ENCODE measurements at places on chromosomes 6 and 20.
A peak's percentile ranks its signal among the peaks of the same experiment; 100 is the strongest.

DNA sequence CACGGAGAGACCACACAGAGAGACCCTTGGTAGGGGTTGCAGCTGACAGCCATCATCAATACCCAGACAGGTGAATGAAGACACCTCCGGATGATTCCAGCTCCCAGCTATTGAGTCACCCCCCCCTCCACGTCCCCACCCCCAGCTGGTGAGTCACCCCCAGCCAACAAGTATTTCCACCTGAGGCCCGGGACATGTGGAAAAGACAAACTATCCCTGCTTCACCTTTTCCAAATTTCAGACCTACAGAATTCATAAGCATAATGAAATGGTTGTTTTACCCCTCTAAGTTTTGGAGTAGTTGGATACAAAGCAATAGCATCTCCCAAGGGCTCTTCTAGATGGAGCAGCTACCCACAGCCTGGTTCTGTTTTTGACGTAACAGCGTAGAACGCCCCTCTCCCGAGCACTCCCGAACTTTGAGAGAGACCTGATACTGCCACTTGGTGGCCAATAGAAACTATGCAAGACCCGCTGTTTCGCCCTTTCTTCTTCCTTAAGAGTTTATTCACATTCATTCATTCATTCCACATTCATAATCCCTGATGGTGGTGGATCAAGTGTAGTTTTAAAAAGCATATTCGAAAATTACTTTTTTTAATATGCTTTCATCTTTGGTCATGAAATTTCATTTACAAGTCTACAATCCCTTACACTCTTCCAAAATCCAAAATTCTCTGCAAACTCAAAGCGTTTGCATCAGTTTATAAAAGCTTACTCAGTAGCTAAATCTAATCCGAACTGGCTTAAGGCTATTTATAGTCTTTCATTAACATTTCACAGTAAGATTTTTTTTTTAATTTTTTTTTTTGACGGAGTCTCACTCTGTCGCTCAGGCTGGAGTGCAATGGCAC, 15.1 kb upstream of the PPP1R16B start:
- DNase-seq: peak; percentile 17

GRCh38 chr6:132465530-132466485, 47.1 kb downstream of the STX7 start:
- no peak for DNase-seq

GRCh38 chr6:16212276-16212675, 26.1 kb upstream of the GMPR start:
- no peak for DNase-seq

DNA sequence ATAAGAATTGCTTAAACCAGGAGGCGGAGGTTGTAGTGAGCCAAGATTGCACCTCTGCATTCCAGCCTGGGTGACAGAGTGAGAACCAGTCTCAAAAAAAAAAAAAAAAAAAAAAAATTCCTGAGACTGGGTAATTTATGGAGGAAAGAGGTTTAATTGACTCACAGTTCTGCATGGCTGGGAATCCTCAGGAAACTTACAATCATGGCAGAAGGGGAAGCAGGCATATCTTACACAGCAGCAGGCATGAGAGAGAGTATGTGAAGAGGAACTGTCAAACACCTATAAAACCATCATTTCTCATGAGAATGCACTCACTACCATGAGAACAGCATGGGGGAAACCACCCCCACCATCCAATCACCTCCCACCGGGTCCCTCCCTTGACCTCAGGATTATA, 1.8 kb upstream of the FKBP1A start:
- no peak for DNase-seq

DNA sequence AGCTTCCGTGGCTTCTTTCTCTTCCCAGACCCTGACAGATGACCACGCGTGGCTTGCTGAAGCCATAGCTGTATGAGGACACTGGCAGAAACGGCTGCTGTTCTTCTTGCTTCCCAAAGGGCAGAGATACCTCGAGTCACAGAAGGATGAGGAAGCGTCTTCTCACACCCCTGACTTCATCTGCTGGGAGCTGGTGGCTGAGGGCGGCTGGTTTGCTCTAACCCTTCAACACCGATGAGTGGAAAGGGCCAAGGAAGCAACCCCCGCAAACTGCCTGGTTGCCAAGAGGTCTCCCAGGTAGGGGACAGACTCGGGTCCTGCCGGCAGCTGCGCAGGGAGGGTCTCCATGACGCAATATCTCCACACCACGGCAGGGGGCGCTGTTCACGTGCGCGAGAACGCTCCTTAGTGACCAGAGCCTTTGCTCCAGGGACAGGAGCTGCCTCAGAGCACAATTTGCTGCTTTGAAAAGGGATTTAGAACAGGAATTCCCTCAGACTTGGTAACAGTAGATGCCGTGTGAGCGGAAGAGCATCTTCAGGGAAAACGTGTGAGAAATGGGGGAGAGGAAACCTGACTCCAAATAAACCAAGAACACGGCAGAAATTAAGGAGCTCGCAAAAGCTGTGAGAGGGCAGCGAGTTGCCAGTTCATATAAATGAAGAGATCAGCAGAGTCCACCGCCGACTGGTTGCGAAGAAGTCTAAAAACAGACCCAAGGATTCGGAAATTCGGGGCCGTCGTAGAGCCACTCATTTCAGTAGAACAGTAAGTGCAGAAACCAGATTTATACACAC, 80.2 kb downstream of the ERMARD start:
- DNase-seq: peak; percentile 67

DNA sequence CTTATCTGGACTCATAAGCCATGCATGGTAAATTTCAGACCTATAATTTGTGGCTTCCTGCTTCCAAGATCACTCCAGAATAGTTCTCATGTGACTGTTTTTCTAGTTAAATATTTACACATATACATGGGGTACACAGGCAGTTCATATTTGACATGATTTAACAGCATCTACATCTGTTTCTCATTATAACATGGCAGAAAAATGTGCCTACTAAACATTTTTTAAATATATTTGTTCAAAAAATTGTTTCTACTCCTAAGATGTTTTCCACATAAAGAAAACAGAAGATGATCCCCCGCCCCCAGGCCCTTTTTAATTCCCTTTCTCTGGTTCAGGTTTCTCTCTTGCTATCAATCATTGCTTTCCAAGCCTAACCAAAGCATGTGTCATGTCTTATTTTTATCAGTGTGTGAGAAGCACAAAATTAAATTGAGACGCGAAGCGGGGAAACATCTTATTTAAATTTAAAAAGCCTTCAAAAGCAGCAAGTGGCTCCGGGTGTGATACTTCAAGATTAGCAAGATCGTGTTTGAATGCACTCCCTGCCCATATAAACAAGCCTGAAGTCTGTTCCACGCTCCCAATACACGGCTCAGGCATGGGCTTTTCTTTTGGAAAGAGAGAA, 37.3 kb downstream of the IPCEF1 start:
- DNase-seq: no peak

Measured in activated CD8-positive, alpha-beta memory T cell treated with anti-CD3 and anti-CD28 coated beads for 1 hour (primary cell).